SW480 (cell line): ENCODE measurements at places on chromosomes 7 and 10.

DNA sequence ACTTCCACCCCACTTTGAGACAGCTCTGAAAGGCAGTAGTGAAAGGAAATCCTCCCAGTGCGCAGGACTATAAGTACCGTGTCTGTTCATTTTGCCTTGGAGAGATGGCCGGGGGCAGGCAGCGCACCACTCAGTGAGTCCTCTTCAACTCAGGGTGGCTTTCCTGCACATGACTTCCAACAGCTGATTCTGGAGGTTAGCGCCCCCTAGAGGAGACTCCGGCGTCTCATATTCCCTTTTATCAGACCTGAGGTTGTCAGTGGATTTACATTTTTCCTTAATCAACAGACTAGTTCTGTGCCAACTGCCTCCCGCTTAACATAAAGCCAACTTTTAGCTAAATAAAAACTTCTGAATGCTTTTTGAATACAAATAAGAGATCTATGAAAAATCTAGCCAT lies 101.0 kb downstream of the HERPUD2 start:
- DNase-seq, result no peak

- DNase-seq, result no peak
These were observed 1260.9 kb upstream of the SORCS1 start for GRCh38 chr10:108425283-108425964.

- DNase-seq, result no peak
These were observed 35.8 kb upstream of the GNAI1 start for GRCh38 chr7:80098795-80099194.

DNA sequence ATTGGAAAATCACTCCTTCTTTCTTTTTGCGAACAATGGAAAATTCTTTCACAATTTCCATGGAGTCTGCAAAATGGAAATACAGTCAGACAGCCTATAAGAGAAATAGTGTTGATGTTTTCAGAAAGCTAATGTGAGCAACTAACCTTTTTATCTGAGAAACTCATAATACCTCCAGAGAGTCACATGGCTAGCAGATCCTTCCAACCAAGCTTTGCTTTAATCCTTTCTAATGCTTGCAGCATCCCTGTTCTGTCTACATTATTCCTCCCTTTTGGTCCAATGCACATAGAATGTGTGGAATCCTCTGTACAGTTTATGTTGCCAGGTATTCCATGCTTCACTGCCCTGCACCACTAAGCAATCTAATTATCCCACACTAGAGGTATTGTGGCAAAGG lies 717.5 kb upstream of the LRRN3 start:
- DNase-seq, result no peak

GRCh38 chr10:11424456-11425295 lies 186.8 kb downstream of the USP6NL start:
- peak; percentile 32 for DNase-seq

DNA sequence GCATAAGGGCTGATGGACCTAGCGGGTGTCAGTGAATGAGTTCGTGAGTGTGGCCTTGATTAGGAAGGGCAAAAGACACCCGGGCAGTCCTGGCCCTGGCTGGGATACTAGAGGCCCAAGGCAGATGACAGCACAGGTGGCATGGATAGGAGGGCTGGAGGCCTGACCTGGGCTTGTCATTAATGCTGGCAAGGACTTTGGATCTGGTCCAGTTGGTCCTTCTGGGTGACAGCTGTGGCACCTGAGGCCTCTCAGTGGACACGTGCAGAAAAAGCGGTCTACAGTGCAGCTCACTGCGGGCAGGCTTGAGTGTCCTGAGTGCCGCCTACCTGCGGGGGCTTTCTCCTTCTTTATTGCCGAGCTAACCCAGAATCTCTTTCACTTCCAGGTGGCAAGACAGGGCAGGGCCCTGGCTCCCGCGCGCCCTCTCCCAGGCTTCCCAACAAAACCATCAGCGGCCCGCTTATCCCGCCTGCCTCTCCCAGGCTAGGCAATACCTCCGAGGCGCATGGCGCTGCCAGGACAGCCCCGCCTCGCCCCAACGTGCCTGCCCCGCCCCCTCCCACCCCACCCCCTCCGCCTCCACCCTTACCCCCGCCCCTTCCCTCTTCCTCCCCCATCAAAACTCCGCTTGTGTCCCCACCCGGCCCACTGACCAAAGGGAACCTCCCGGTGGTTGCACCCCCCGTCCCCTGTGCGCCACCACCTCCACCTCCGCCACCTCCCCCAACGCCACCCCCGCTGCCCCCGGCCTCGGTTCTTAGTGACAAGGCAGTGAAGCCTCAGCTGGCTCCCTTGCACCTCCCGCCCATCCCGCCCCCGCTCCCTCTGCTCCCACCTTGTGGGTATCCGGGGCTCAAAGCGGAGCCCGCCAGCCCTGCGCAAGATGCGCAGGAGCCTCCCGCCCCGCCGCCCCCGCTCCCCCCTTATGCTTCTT lies 77.4 kb downstream of the WIPF3 start:
- DNase-seq, result no peak

- no peak for DNase-seq
These were observed 338.3 kb downstream of the KCNMA1 start for GRCh38 chr10:77299320-77299719.
